NCI-H69 (cell line): ENCODE measurements at places on chromosomes 6 and 20.

DNA sequence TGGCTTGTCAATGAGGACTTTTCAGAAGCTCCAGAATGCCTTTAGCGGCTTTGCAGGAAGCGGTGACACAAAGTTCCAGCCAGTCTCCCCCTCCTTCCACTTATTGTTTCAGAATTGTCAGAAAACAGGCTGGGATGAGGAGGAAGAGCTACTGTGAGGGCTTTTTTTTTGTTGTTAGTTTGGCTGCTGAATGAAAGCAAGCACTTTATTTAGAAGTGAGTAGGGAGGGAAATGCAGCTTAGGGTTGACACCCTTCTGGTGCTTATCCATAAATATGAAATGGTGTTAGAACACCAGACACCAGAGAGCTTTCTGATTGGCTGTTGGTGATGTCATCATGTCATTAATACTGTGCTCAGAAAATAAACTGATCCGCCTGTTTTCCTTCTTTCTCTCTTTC lies 251.5 kb downstream of the SOX4 start:
- peak; percentile 48 for DNase-seq

DNA sequence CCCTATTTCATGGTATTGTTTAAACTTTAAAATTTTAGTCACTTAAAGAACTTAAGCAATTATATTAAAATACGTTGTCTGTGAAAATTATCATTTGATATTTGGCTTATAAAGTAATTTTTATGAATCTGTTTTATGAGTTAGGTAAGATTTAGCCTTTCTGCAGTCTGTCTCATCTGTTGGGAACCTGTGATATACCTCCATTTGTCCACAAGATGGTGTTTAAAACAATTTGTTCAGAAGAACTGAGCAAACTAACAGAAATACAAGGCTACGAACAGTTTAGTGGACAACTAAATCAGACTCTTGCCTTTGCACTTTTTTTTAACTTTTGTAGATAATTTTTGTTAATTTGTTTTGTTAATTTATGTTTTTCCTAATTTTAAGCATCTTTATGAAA lies 92.4 kb downstream of the COL9A1 start:
- no peak for DNase-seq

GRCh38 chr20:1824181-1824580 lies 71.0 kb upstream of the SIRPA start:
- no peak for DNase-seq

GRCh38 chr20:37365760-37366638 lies 20.1 kb downstream of the SRC start:
- DNase-seq: no peak

DNA sequence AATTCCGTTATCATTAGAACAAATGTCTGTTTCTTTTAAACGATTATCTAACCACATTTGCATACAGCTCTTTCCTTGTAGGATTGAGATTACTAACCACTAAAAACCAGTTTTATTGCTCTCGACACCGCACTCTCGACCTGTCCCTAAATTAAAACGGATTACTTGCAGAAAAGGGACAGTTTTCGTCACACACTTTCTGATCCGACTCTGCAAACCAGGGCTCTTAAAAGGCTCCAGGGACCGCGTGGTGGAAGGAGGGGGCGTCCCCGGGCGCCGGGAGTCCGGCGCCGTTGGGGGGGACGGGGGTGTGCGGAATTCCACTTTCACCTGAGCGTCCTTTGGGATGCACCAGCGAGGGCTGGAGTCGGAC lies 731 bp downstream of the MAK start:
- peak; percentile 67 for DNase-seq

- no peak for DNase-seq
Measured at GRCh38 chr20:5297280-5298004, 19.3 kb downstream of the PROKR2 start.

DNA sequence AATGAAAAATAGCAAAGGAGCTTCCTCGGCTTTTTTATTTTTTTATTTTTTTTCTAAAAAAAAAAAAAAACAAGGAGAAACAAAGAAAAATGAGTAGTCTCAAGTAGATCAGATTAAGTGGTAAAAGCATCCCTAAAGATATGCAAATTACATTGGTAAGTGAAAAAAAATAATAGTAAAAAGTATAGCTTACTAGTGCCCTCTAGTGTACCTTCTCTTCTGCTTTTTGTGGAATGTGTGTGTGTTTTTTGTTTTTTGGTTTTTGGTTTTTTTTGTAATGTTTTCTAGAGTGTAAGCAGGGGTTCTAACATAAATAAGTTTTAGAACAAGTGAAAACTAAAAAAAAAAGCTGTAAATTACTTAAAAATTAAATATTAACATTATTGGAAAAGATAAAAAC lies 1062.0 kb downstream of the HACE1 start:
- DNase-seq: peak; percentile 74

DNA sequence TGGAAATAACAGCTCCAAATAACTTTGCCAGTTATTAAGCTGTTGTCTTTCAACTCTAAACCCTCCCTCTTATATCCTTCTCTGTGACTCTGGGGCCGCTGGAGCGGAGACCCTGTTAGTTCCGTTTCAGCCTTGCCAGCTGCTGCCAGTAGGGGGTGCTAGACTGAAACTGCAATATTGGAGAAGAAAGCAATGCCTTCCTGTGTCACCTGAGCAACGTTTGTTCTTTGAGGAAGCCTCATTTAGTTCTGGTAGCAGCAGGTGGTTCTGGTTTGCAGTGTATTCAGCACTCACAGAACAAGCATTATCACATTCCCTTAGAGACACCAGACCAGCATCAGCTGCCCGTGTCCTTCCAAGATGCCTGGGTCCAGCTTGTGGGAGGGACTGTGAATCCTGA lies 22.9 kb upstream of the JAG1 start:
- peak; percentile 28 for DNase-seq

GRCh38 chr6:45548657-45549515 lies 171.2 kb upstream of the SUPT3H start:
- DNase-seq: no peak

DNA sequence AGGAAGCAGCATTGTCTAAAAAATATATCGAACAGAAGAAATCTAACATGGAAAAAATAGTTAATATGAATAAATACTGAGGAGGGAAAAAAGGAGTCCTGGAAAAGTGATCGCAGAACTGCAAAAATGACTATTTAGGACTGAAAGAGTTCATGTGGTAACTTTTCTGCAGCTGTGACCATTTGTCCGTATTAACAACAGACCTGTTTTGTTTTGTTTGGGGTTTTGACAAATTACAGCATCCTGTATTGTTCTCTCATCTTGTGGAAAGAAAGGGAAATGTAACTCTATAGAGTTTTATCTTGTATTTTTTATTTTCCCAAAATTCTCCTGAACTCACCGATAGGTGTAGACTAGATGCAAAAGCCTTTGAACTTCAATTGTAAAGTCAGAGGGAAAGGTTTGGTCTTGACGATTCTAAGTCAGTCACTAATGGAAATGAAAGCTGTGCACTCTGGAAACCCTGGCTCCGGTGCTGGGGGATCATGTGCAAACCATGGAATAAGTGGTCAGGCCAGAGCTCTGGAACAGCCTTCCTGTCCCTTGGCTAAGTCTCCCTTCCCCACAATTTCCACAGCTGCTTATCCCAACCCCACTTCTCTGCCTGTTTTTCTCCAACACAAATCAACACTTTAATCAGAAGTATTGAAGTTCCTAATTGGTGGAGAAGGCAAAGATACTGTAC lies 51.2 kb upstream of the MARCKS start:
- DNase-seq: no peak

GRCh38 chr6:36138667-36139066 lies 8.4 kb downstream of the MAPK13 start:
- no peak for DNase-seq

GRCh38 chr20:3670511-3670910 lies 7.3 kb upstream of the GFRA4 start:
- DNase-seq: peak; percentile 15

- DNase-seq: peak; percentile 66
Measured at GRCh38 chr6:33082702-33083101, 6.9 kb downstream of the HLA-DPB1 start.

- peak; percentile 39 for DNase-seq
Measured at GRCh38 chr6:136420853-136421252, 129.4 kb downstream of the MAP7 start.

- DNase-seq: no peak
Measured at GRCh38 chr6:4774296-4774695, 1.9 kb upstream of the CDYL start.

DNA sequence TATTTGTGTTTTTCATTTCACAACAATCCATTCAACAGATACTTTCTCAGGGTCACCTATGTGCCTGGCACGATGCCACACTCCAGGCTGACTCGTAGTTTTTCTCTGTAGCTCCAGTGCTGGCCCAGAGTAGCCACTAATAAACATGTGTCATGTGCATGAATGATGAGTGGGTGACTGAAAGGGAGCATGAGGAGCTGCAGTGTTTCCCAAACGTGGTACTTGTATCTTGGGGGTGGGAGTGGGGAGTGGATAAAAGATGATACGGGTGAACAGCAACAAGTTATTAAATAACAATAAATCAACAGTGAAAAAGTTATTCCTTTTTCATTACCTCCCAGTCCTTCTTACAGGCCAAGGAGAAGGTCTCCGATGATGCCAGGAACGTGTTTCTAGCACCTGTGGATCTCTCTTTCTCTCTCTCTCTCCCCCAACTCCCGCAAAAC lies 17.1 kb downstream of the SRXN1 start:
- DNase-seq: no peak

DNA sequence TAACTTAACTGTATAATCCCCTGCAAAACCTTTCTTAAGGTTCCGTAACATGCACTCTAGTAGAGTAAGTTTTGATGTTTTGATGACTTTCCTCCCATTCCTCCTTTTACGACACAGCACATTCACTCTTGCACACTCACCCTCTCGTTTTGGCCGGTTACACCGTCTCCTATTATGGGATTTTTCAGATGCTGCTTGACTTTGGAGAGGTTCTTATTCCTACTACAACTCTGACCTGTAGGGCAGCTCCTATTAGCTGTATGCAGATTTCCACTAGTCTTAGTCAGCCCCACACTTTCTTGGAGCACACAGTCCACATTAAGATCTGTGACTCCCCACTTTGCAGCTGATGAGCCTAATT lies 223.7 kb upstream of the SYNCRIP start:
- DNase-seq: no peak

- DNase-seq: no peak
Measured at GRCh38 chr20:58832457-58832856, 18.2 kb downstream of the GNAS-AS1 start.

- no peak for DNase-seq
Measured at GRCh38 chr6:58290177-58290576, 972.7 kb downstream of the PRIM2 start.

DNA sequence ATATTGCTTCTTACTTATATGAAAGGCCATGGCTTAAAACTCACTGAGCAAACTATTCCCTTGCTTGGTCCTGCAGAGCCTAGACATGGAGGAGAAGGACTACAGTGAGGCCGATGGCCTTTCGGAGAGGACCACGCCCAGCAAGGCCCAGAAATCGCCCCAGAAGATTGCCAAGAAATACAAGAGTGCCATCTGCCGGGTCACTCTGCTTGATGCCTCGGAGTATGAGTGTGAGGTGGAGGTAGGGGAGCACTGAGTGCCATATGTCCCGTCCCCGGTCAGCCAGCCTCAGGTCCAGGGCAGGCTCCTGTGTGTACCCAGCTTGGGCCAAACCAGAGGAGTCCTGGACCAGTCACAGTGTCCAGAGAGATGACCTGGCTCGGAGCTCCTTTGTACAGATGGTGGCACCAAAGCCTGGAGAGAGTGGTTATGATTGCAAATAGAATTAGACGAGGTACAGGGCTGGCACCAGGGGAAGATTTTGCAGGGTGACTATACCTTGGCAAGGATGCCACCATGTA lies 21.0 kb downstream of the EPB41L1 start:
- no peak for DNase-seq

- no peak for DNase-seq
Measured at GRCh38 chr6:22411376-22412105, 114.7 kb upstream of the PRL start.

DNA sequence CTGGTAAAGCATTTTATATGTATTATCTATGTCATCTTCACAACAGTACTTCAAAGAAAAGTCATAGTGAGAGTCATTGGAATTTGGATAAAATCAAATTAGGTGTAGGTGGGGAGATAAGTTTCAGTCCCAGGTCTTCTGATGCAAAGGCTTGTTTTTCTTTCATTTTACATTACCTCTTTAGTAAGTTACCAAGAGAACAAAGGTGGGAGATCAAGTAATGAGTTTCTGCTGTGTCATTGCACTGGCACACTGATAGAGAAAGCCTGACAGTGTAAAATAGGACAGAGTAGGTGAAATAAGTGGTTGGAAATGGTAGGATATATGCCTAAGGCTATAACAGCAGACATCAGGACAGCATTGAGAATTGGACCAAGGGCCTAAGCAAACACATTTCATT lies 250.4 kb downstream of the NKAIN2 start:
- DNase-seq: peak; percentile 71

DNA sequence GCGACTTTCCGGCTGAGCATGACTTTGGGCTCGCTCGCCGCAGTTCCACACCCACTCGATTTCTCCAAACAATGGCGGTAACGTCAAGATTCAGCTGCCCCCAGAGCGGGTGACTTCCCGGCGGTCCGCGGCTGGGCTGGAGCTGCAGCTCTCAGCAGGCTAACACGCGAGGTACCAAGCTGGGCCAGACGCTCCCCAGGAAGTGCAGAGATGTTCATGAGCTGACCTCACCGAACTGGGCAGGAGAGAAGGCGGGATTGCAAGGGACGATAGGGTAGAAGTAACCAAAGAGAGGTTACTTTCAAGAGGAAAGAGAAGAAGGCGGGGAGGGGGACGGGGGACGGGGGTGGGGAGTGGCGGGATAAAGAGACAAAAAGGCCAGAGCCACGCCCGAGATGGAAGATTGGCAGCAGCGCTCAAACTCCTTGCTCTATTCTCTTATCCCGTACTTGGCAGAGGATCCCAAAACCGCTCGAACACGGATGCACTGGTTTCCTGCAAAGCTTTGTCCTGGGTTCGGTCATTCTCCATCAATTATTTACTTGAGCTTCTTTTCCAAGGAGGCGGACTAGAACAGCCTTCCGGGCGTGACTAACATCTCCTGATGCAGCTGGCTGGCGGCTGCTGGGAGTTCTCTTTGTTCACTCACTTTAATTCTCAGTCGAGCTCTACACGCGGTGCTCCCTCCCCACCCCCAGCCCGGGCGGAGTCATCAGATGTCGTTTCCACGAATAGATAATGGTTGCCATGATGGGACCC lies at the start of gene MTCL3:
Gene MTCL3 (minus strand): TSS at position 626 of the 759 bp plus-strand sequence.
- DNase-seq: peak; percentile 98
